ENCODE measurements at places on chromosomes 5 and 9.

GRCh38 chr5:52809884-52810283 lies 22.2 kb downstream of the ITGA1 start:
- no peak for DNase-seq

DNA sequence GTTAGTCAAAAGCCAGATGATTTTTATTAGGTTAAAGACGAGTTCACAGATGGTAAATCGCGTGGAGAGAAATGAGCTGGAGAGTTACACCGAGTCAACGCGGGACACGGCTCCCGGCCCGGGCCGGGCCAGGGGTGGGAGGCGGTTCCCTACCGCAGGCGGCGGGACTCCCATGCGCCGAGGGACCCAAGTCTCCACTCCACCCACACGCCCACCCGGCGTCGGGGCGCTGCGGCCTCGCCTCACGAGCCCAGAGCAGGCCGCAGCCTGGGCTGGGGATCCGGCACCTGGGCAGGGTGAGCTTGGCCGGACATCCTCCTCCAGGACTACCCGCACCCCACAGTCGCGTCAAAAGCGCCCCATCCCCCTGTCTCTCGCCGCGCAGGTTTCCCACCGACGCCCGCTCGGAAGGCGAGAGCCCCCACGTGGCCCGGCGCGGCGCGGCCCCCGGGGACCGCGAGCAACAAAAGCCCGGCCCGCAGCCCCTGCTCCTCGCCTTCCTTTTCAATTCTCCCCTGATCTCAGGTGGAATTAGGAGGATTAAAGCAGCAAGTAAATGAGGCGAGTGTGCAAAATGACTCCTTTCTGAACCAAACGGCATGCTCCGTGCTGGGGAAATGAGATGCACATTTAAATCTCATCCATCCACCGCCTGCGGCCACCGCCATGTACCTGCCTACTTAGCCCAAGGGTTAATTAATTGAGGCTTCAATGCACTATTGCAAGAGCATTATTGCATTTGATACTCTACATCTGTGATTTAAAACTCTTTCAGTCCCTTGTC lies 196.5 kb upstream of the TBCA start:
- DNase-seq: no peak

DNA sequence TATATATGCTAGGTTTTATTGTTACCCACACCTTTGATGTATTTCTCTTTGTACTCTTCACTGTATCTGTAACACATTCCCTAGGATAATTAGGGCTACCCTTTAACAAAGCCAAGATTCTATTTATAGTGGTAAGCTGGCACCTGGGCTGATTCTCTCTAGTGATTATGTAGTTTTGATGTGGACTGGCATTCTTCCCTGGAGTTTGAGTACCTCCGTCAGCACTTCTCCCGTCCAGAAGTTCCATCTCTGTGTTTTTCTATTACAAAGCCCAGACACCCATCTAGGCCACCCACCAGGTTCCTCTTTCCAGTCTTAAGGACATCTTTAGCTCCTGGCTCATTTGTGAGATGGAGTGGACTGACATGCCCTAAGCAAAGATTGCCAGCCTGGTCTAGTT lies 55.9 kb upstream of the CDKN2B start:
- no peak for DNase-seq

DNA sequence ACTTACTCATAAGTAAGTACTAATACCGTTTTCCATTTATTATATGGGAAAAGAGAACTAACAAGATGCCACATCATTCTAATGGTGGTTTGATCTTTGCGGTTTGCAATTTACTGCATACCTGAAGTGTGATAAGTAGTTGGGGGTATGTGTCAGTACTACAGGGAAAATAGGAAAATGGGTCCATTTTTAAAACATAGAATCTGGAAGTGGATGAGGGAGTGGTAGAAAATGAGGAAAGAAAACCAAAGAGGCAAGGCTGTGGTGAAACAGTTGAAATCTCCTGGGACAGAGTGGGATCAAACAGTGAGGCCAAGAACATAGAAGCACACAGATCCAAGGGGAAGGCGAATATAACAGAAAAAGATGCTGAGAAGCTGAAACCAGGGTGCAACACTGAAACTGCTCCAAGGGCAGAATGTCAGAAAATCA lies 6.7 kb downstream of the ADAMTSL1 start:
- no peak for DNase-seq

DNA sequence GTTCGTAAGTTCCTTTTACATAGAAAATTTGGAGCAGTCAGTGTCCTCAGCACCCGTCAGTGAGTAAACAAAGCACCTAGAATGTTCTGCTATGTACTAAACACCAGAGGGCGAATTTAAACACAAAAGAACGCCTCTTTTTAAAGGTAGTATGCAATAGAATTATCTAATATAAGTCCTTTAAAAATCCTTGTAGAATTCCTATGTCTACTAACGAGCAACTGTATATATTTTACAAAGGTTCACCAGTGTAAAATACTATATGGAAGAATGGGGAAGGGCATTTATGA lies 499 bp upstream of the TMEM232 start:
- DNase-seq: no peak

GRCh38 chr9:23829580-23830475 lies 3.8 kb upstream of the ELAVL2 start:
- no peak for DNase-seq

GRCh38 chr5:68189171-68189570 lies 26.4 kb upstream of the PIK3R1 start:
- no peak for DNase-seq

- DNase-seq: no peak
Observed at GRCh38 chr5:143165049-143165880, 238.2 kb downstream of the NR3C1 start.

DNA sequence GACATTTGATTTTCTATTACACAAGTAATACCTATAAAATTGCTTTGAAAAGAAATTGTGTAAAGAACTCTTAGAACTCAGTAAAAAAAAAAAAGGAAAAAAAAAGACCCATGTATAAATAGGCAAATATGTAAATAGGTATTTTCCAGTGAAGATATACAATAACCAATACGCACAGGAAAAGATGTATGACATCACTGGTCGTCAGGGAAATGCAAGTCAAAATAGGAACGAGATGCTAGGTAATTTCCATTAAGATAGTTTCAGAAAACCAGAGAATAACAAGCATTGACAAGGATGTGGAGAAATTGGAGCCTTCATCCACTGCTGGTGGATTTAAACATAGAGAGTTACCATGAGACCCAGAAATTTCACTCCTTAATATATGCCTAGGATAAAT lies 708.8 kb downstream of the MTRR start:
- DNase-seq: no peak

GRCh38 chr9:13140843-13141592 lies 138.5 kb downstream of the MPDZ start:
- no peak for DNase-seq

DNA sequence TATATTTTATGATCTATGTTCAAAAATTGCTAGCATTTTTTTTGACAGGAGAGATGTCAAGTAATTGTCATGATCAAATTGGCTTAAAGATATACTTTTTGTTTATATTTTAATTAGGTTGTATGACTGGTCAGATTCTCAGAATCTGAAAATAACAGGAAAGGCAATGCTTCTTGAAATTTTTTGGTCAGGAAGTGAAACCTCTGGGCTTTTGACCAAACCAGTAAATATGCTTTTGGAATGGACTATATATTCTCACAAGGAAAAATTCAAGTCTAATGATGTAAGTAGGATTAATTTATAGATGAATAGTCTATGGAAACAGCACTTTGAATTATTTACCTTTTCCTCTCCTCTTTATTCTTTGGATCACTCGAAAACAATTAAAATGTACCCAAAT lies 52.3 kb downstream of the SLF1 start:
- DNase-seq: no peak

DNA sequence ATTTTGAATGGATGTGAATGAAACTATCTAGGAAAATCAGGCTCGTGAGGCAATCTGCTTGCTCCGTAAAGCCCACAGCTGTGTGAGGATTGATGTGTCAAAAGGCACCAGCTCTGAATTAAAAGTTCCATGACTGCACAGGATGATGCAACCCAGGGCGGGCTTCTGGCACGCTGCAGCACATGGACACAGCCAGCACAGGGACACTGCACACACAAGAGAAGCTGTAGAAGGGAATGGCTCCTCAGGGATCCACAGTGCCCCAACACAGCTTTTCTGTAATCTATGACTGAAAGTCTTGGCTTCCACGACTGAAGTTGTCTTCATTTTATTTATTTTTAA lies 151.0 kb downstream of the GCNT1 start:
- no peak for DNase-seq

DNA sequence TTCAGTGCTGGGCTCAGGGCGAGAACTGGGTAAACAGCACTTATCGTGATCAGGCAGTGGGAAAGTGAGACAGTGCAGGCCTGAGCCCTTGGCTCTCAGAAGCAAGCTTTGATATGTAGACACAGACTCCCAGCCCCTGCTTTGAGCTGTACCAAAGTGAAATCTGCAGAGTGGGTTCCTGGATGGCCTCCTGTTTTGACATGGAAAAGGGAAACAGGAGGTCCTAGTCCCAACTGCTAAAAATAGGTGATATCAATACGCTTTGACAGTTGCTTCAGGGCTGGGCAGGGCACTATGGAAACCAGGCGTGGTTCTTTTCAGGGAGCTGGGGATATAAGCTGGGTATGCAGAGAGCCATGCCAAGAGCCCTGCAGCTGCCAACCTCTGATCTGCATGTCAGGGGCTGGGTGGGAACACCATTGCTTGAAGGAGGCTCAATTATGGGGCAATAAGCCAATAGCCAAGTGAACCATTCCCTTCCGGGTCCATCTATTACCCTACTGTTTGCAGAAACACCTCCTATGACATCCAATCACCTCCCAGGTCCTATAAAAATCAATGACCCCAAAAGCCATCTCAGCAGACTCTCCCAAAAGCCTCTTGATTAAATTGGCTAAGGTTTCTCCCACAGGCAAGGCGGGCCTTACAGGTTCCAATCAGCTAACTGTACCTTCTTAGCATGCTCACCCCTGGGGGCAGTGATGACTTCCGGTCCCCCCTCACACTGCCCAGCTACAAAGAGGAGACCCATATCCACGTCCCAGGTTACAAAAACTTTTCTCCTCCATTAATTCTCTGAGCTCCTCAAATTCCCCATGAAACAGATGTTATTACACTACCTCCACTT lies 45.8 kb downstream of the EPB41L4B start:
- DNase-seq: no peak

DNA sequence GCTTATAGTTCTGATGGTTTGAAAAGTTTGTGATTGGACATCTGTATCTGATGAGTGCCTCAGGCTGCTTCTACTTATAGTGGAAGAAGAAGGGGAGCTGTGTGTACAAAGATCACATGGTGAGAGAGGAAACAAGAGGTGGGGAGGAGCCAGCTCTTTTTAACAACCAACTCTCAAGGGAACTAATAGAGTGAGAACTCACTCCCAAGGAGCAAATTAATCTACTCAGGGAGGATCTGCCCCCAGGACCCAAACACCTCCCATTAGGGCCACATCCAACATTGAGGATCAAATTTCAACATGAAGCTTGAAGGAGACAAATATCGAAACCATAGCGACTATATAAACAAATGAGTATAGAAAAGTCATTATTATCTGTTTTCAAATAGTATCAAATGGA lies 64.7 kb upstream of the PRLR start:
- no peak for DNase-seq

- DNase-seq: no peak
Observed at GRCh38 chr5:82922086-82922734, 155.0 kb downstream of the TMEM167A start.

DNA sequence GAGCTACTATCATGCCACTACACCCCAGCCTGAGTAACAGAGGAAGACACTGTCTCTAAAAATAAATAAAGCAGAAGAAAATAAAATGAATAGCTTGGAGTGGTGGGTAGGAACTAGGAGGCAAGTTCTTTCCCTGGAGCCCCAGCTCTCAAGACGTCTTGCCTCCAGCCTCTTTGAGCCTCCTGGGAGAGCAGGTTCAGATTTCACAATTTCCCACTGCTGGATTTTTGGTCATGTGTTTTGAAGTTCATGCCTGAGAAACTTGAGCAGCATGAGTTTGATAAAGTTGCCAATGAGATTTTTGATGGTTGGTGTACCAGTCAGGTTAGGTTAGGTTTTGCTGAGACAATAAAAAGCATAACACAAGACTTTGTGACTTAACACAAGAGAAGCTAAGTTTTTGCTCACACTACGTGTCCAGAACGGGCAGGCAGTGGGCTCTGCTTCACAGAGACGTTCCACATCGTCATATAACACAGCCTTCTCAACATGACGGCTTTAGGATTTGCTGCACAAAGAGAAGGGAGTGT lies 4.1 kb upstream of the CCDC69 start:
- no peak for DNase-seq

- DNase-seq: no peak
Observed at GRCh38 chr9:115138151-115138550, 20.2 kb upstream of the TNC start.

- no peak for DNase-seq
Observed at GRCh38 chr5:39158127-39158593, 61.2 kb downstream of the FYB1 start.

- DNase-seq: no peak
Observed at GRCh38 chr5:80230269-80230992, 25.4 kb downstream of the SERINC5 start.

- DNase-seq: no peak
Observed at GRCh38 chr5:180021900-180022299, 49.7 kb downstream of the RNF130 start.

DNA sequence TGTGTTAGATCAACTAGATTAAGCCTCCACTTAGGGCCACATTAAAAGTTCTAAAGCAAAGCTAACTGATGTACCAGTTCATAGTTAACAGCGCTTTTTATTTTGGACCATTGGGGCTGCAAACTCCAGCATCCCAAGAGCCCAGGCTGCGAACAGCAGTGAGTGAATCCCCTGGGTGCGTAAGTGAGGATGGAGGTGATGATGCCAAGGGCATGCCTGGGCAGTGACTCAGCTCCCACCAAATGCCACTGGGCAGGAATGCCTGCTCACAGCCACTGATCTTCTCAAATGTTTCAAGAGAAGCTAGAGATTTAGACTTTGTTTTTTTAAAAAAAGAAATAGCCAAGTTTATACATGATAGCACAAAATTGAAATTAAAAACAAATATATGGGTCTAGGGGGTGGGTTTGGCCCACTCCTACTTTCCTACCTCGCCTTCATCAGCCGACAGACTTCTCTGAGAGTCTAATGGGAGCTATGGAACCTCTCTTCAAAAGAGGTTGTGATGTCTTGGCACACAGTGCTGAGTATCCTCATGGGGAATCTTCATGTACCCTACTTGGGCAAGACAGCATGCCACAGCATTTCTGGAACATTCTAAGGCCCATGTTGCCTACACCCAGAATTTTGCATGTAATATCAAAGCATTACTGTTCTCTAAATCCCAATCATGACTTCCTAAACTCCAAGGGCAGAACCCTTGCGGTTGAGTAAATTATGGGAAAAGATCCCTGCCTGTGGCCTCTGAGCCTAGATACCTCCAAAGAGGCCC lies 398.1 kb downstream of the EBF1 start:
- no peak for DNase-seq

Data from stimulated activated CD4-positive, alpha-beta T cell treated with anti-CD3 and anti-CD28 coated beads, Interleukin-1b, Interleukin-23, amount 100 ng/mL, for 1 hour (primary cell).